ENCODE measurements at places on chromosomes 13 and 19. TPM values are rescaled to one million over a fixed set of nuclear protein-coding genes. Genes with fewer than 3 reads are reported as not detected.

Gene CPT1C
- total RNA-seq, result 0.23 TPM

Gene ZNF230
- total RNA-seq, result 4.2 TPM

Gene PLVAP
- 0.08 TPM for total RNA-seq

Gene PRPF31
- 117 TPM for total RNA-seq

DNA sequence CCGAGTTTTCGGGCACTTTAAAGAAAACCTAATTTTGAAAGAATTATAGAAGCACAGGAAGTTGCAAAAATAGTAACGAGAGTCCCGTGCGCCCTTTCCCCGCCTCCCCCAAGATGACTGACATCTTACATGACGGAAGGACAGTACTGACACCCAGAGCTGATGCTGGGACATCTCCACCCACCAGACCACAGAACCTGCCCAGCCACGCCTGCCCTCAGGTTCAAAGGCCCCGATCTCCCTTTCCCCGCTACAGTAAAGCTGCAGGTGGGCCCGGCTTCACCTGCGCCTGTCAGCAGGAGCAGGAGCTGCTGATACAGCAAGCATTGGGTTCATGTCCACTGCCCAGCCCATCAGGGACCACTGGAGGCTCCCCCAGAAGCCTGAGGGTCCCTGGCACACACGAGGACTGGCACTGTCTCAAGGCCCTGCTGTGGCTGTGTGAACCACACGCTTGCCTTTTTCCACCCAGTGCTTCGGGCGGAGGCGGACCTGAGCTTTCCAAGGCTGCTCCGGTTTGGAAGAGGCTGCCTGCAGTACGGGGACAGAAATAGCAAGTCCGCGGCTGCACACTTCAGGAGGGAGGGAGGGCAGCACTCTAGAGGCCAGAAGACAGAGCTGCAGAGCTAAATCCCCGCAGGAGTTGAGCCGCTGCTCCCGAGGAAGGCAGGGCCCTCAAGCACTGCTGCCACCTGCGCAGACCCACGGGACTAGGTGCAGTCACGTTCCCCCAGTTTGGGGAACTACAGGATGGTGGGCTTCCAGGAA, 8.7 kb downstream of the MAP2K2 start:
- H3K36me3 ChIP-seq, result no peaks in the 10 kb centered on the region
- H3K27me3 ChIP-seq, result no peaks in the 10 kb centered on the region
- no peak overlapping the region for H3K27ac ChIP-seq
- no peak for DNase-seq

GRCh38 chr19:38737281-38737865, 6.9 kb downstream of the CAPN12 start:
- H3K27me3 ChIP-seq, result no peaks in the 10 kb centered on the region
- DNase-seq, result no peak
- peaks cover 30% of the 10 kb centered on the region for H3K4me1 ChIP-seq
- H3K4me3 ChIP-seq, result no peak overlapping the region
- H3K36me3 ChIP-seq, result no peaks in the 10 kb centered on the region
- H3K27ac ChIP-seq, result no peak overlapping the region

GRCh38 chr13:89883893-89884448, 1463.5 kb upstream of the MIR17HG start:
- no peak overlapping the region for H3K4me3 ChIP-seq
- no peak for DNase-seq
- H3K36me3 ChIP-seq, result no peaks in the 10 kb centered on the region
- H3K27ac ChIP-seq, result no peak overlapping the region
- no peaks in the 10 kb centered on the region for H3K27me3 ChIP-seq

DNA sequence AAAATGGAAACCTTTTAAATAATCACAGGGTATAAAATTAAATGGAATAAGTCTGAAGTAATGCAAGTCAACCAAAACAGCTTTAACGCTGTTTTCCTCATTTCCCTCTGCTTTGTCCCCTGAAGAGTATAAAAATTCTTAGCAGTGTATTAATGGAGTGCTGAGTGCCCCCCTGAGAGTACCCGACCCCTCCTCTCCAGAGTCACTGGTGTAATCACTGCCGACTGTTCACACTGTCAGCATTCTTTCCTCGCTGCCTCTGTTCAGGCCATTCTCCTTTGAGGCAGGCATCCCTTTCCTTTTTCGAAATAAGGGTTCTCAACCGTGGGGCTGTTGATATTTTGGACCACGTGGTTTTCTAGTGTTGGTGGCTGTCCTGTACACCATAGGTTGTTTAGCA, 146.9 kb upstream of the SLC10A2 start:
- no peak overlapping the region for H3K4me3 ChIP-seq
- H3K36me3 ChIP-seq, result no peaks in the 10 kb centered on the region
- no peaks in the 10 kb centered on the region for H3K27me3 ChIP-seq
- DNase-seq, result no peak

Measured in Panc1 (cell line).